ENCODE measurements at places on chromosomes 3 and 15. TPM values are rescaled to one million over a fixed set of nuclear protein-coding genes. Genes with fewer than 3 reads are reported as not detected.

The IGDCC3 gene
- not detected for total RNA-seq

The GOLGA6L22 gene
- not detected for total RNA-seq

The ALG1L2 gene
- total RNA-seq, result not detected

The GOLGA6B gene
- not detected for total RNA-seq

The ZNF385D gene
- 1.1 TPM for total RNA-seq

The LRRC49 gene
- total RNA-seq, result 35.3 TPM

The IL20RB gene
- total RNA-seq, result not detected

The HEXA gene
- 50.4 TPM for total RNA-seq

The CHRNB4 gene
- not detected for total RNA-seq

The DNAJB11 gene
- 39.1 TPM for total RNA-seq

- DNase-seq, result no peak
Observed at GRCh38 chr15:22806156-22806555, 19.7 kb downstream of the NIPA1 start.

GRCh38 chr3:114093596-114093995 lies 37.1 kb downstream of the QTRT2 start:
- peak; percentile 70 for DNase-seq

- no peak for DNase-seq
Observed at GRCh38 chr3:23607184-23607847, 198.4 kb upstream of the UBE2E1 start.

- no peak for DNase-seq
Observed at GRCh38 chr3:90062631-90063200, 955.3 kb downstream of the EPHA3 start.

- DNase-seq, result no peak
Observed at GRCh38 chr15:47674586-47675232, 42.6 kb upstream of the SEMA6D start.

DNA sequence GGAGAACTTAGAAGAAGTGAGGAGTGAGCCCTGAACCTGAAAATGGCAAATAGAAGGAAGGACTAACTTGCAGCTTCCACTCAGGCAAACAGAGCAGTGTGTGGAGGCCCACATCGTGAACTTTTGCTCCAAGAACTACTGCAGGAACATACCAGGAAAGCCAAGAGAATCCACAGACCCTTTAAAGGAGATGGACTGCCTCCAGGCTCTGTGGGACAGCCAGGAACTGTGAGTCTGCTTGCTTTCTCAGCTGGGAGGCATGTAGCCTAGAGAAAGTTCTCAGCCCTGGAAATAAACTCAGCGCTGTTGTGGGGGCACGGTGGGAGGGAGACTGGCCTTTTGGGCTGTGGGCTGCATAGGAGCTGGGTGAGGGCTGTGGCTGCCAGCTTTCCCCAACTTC lies 93.0 kb downstream of the SNRK start:
- DNase-seq, result no peak

DNA sequence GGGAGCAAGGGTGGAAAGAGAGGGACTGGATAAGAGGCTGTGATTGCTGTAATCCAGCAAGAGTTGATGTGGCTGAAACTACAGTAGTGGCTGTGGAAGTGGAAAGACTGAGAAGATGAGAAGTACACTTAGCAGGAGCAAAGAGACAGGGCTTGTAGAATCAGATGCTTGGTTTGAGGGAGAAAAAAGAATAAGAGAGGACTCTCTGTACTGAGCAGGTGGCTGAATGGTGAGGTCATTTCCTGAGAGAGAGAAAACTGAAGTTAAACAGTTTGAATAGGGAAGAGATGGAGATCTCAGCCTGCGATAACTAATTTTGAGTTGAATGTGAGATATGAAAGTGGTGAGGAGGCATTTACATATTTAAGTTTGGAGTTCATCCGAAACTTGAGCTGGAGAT lies 95.8 kb upstream of the SLC25A36 start:
- DNase-seq, result no peak

GRCh38 chr15:93948726-93949125 lies 282.6 kb upstream of the MCTP2 start:
- DNase-seq, result no peak

DNA sequence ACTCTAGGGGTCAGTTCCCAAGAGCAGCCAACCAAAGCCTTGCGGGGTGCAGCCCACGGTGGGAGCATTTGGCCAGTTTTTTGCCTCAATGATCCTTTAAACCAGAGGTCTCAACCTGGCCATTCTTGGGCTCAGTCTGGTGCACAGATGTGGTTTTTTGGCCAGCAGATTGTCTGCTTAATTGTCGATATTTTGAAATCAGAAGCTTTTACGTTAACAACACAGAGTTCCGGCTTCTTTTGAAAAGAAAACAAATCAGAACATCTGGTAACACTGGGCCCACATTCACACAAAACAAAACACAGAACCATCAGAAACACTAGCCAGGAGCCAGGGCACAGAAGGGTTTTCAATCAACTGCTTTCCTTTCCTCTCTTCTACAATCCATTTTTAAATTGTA lies 127.7 kb downstream of the XXYLT1 start:
- no peak for DNase-seq

- DNase-seq, result no peak
Observed at GRCh38 chr15:78249131-78249530, 14.8 kb upstream of the ACSBG1 start.

- DNase-seq, result no peak
Observed at GRCh38 chr3:109353057-109353456, 15.7 kb upstream of the DPPA4 start.

GRCh38 chr15:43408789-43409188 lies 37.9 kb downstream of the TUBGCP4 start:
- no peak for DNase-seq

GRCh38 chr15:93180656-93181055 lies 91.6 kb upstream of the RGMA start:
- no peak for DNase-seq

GRCh38 chr3:122351612-122352011 lies 26.6 kb downstream of the CSTA start:
- no peak for DNase-seq

DNA sequence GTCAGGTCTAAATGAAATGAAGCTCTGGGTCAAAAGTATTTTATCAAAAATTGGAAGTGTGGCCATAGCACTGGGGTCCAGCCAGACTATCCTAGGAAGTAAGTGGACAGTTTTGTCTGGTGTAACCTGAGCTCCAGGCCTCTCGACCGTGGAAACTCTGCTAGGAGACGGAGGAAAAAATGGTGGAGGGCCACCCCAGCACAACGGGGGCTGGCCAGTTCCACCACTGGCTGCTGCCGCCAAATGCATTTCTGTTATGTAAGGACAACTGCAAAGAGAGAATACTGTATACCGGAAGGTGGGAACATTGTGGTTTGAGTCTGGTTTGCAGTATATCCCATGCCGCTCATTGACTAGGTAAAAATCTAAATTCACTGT lies 235.7 kb downstream of the GREM1 start:
- no peak for DNase-seq

- DNase-seq, result no peak
Observed at GRCh38 chr15:72163719-72164118, 33.9 kb downstream of the GRAMD2A start.

DNA sequence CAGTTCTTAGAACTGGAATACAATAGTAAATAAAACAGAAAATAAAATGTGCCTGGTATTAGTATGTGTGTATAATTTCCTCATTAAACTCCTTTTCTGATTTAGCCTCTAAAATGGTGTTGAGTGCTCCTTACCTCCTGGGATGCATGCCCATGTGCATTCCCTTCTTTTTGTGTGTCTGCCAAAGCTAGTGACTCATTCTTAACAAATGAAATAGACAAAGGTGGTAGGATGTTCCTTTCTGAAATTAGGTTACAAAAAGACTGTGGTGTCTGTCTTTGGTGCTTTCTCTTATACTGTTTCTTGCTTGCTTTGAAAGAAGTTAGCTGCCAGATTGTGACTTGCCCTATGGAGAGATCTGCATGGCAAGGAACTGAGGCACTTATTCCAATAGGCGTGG lies 623.7 kb downstream of the GRM7 start:
- no peak for DNase-seq

DNA sequence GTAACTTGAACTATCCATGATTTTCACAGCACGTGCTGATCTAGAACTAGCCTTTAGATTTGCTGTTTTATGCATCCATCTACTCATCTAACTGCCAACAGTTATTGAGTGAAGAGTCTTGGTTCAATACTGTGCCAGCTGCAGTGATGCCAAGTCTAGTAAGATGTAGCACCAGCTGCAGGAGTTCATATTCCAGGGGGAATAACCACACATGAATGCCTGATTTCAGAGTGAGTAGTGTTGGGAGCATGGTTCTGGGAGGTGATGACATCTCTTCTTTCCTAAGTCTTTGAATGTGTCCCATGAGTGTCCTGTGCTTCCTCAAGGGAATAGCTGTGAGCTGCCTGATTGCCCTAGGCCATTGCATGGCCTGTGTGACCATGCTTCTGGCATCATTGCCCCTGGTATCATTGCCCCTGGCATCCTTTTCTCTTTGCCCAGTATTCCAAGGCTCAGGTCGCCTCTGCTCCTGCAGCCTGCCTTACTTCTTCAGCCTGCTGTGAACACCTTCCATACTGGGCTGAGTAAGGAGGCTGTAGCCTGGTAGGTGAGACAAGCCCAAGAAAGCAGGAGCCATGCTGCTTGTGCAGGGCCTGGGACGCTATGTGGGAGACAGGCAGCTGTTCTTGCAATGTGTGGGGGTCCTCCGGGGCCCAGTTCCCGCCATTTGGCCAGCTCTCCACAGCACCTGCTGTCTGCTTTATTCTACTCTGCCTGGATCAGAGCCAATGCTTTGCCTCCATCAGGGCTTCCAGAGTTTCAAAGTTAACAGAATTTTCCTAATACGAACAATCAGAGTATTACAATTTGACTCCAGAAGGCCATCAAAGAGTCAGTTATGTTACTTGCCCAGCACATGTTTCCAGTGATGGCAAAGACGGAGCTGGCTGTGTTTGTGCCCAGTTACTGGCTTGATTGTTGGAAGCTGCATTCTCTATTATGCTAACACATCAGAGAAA lies 73.2 kb downstream of the CLSTN2 start:
- DNase-seq, result no peak

DNA sequence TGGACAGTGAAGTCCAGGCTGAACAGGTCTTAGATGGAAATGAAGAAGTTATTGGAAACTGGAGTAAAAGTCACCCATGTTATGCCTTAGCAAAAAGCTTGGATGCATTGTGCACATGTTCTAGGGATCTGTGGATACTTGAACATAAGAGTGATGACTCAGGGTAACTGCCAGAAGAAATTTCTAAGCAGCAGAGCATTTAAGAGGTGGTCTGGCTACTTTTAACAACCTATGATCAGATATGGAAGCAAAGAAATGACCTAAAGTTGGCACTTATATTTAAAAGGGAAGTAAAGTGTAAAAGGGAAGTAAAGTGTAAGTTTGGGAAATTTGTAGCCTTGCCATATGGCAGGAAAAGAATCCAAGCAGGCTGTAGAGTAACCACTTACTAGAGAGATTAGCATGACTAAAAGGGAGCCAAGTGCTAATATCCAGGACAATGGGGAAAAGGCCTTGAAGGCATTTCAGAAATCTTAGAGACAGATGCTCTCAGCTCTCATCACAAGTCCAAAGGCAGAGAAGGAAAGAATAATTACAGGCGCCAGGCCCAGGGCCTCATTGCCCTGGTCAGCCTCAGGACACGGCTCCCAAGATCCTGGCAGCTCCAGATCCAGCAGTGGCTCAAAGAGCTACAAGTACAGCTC lies 73.9 kb upstream of the KCNH8 start:
- DNase-seq, result no peak

- no peak for DNase-seq
Observed at GRCh38 chr3:30225021-30225420, 381.4 kb upstream of the TGFBR2 start.
